ENCODE measurements at places on chromosomes 3 and 15. TPM values are rescaled to one million over a fixed set of nuclear protein-coding genes. Genes with fewer than 3 reads are reported as not detected.

DNA sequence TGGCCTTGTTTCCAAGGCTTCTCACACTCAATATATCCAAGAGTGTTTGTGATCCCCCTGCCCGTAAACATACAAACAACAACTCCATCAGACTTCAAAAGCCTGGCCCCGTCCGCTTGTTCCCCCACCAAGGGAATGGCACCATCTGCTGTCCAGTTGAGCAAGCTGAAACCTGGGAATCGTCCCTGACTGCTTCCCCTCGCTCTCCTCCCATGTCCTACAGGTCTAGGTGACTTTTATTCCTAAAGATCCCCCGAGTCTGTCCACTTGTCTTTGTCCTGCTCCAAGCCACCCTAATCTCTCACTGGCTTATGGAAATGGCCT lies 27.9 kb upstream of the FAM174B start:
- DNase-seq: peak; percentile 42

TRIM42 gene
- total RNA-seq: not detected

GRCh38 chr3:8565376-8565775 lies 63.8 kb downstream of the LMCD1 start:
- no peak for DNase-seq

DNA sequence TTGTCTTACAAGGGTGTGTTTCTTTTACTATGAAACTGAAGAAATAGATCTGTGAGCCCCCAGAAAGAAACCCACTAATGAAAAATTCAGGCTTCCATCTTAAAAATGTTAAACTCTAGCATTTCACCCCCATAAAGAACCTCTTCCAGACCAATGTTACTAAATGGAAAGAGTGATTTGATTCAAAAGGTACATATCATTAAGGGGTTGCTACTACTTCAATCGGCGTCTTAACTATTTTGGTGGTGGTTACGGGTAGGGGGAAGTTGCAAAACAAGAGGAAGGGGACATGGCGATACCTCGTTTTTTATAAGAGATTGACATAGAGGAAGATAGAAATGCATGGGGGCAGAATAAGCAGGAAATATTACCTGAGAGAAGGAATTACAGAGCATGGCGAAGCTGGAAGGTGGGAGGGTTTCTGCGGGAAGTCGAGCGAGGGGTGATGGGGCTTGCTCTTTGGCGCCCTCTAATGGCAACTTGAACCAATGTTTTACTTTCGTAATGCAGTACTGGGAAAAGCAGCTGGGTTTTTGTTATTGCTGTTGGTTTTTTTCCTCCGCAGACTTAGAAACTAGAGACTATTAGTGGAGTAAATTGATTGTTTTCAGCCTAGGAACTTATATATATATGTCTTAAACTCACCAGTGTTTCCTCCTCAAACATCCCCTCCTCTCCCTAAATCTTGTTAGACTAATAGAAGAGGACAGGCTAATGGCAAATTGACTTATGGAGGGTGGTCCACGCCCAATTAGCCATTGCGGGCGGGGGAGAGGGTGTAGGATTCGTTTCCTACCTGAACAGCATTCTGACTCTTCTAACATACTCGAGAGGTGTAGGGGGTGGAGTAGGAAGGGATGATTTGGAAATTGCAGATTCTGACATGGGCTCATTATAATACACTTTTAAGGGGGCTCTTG lies 11.3 kb upstream of the SOX2 start:
- peak; percentile 60 for DNase-seq

- DNase-seq: no peak
These were observed 222.8 kb upstream of the UBE2E2 start for GRCh38 chr3:22980346-22980745.

DNA sequence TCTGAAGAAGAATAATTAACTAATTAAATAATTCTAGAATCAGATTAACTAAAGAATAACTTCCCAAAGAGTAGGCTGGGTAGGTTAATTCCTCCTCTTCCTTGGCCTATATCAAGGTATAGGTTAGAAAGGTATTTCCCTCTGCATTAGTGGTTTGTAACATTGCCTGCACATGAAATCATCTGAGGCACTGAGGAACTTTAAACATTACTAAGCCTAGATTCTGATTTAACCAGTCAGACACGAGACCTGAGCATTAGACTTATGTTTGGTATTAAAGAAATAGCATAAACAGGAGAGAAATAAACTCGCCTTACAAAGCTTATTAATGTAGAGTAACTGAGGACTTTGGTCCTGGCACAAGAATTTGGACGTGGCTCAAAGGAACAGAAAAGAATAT lies 84.2 kb downstream of the FGF7 start:
- DNase-seq: no peak

DNA sequence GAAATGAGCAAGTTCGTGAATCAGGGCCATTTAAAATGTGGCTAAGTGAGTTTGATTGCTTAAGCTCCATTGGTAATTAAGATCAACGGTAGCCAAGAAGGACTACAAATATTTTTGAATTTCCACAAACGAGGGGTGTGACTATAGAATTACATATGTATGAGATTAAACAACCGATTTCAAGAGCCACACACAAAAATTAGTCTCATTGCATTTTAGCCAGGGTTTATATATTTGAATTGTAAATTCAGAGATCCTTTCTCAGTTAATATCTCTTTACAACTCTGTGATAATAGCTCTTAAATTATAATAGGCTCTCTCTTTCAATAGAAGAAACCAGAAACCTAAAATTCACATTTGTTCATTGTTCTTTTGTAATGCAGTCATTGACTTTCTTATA lies 325.6 kb upstream of the ICE2 start:
- no peak for DNase-seq

DNA sequence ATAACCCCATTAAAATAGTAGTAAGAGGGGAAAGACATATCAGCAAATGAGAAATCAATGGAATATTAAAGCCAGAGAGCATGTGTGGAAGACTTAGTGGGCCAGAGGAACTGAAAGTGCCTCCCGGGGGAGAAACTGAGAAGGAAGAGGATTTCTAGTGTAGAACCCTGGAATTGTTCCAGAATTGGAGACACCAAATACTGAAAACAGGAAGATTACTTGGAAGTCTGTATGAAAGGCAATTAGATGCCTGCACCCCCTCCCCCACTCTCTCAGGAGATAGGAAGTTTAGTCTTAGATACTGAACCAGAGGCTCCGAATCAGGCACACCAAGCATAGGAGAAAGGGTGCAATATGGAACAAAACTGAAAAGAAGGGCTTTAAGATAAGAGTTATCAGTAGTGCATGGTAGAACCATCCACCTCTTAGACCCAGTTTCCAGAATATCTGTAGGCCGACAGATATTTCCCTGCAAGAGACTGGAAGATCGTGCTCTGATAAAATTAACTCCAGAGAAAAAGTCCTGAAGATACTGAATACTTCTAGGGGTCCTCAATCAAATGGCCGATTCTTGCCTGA lies 32.4 kb downstream of the KLHL18 start:
- no peak for DNase-seq

DGKG gene
- 4.1 TPM for total RNA-seq

GRCh38 chr3:187792521-187792920 lies 47.3 kb upstream of the BCL6 start:
- DNase-seq: no peak

DNA sequence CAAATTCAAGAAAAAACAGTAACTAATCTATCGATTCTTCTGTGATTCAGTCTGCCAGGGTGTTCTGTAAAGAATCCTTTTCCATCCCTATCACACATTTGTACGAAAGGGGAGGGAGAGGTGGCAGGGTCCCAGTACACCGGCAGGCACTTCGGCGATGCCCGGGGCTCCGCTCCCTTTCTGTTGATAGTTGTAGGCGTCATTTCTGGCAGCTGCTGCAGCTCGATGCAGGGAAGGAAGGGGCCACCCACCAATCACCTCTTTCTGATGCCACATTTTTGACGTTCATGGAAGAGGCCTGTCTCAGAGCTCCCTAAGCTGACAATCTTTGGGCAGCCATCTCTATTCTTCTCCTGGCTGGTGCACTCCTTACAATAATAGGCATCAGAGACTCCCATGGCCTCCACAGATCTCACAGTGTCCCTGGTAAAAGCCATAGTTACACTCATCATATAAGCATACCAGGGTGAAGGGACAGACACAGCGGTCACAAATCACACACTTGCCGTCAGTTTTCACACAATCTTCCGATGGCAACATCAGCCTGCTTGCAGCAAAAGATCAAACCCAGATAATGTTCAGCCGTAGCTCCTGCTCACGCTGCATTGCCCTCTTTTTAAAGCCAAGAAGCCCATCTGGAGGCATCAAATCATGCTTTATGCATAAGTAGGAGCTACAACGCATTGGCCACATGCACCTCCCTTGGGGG lies 60.8 kb upstream of the ZBTB38 start:
- DNase-seq: no peak

GRCh38 chr3:50189274-50189673 lies 2.1 kb upstream of the GNAT1 start:
- DNase-seq: peak; percentile 59

DNA sequence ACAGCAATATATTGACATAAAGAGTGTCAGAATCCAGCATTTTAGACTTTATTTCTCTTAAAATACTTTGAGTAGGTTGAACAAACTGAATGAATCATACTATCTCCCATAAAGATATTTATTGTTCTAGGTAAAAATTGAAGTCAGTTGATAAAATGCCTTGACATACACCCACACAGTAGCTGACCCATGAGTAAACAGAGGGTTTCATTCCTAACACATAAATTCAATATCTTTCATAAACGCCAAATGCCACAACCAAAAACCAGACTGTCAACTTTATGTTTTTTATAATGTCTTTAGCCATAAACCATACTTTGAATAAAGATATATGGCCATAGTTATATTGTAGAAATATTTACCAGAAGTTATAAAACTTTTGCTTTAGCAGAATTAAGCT lies 742.4 kb downstream of the NAALADL2 start:
- DNase-seq: no peak

LMOD3 gene
- not detected for total RNA-seq

CD80 gene
- 0.30 TPM for total RNA-seq

GRCh38 chr15:78808550-78808949 lies 2.7 kb downstream of the ADAMTS7 start:
- no peak for DNase-seq

SNRPN gene
- total RNA-seq: 137 TPM

MYO5C gene
- 23.6 TPM for total RNA-seq
